Activated gamma-delta T cell (primary cell): ENCODE measurements at places on chromosomes 11 and 22.

GRCh38 chr11:11344045-11344444 is 9.0 kb downstream of the CSNK2A3 start:
- DNase-seq, result no peak

GRCh38 chr11:126136507-126136906 is 73.8 kb upstream of the CDON start:
- no peak for DNase-seq

GRCh38 chr22:32574958-32575910 is 100.6 kb downstream of the FBXO7 start:
- no peak for DNase-seq

GRCh38 chr22:33220476-33221080 is 162.4 kb upstream of the SYN3 start:
- no peak for DNase-seq

- DNase-seq, result no peak
Observed at GRCh38 chr11:30811226-30811755, 225.1 kb upstream of the MPPED2 start.
